ENCODE measurements at places on chromosomes 5 and 9.

DNA sequence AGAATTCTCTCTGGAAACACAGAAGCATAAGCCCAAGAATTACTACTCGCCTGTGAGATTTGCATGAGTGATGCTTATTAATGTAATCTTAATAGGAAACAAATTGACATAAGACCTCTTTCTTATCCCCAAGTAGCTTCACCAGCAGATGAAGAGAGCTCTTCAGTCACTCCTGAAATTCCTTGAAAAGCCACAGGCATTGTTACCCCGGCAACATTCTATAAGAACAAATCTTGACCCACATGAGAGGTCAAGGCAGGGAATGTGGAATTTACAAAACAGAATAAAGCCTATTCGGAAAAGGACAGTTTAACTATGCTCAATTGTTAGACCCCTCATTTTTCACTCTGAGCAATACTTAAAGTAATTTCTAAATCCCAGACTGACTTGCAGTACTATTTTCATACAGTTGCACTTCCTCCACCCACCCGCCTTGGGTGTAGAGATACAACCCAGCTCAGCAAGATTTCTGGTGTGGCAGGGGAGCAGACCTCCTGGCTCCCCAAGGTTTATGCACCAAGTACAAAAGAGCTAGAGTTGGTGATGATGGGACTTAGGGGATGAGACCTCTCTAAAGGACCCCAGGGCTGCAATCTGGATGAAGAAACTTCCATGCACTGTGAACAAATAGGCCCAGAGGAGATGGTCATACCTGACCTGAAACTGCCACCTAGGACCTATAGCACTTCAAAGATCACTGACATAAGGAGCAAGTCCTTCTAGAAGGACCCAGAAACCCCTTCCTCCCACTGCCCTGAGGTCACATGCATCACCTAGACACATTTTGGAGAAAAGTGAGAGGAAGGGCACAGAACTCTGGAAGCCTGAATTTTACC lies 242.1 kb downstream of the ZNF608 start:
- DNase-seq: no peak

- DNase-seq: no peak
Measured at GRCh38 chr9:13915591-13916301, 398.2 kb downstream of the NFIB start.

DNA sequence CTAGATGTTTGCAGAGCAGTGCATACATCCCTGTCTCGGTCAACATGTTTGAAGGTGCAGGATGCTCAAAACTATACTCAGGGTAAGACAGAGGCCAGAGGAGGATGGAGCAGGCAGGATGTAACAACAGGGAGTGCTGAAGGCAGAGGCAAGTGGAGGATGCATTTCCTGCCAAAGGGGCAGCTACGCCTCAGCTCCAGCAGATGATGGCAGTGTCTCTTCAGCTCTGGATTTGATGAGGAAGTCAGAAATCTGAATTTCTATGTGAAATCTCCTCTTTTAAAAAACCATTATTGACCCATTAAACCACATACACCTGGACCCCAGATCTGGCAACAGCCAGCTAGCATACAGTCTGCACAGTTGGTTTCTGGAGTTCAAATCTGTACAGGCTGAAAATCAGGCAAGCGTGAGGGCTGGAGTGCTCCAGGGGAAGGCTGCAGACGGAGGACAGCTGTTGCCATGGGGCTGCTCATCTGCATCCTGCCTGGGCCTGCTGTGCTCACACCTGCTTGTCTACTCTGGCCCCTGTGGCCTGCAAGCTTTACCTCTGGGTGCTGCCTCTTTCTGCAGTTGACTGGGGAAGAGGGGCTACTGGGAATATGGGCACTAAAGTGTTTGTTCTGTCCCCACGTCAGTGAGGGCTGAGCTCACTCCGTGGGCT lies 152.9 kb upstream of the SLC28A3 start:
- DNase-seq: no peak

DNA sequence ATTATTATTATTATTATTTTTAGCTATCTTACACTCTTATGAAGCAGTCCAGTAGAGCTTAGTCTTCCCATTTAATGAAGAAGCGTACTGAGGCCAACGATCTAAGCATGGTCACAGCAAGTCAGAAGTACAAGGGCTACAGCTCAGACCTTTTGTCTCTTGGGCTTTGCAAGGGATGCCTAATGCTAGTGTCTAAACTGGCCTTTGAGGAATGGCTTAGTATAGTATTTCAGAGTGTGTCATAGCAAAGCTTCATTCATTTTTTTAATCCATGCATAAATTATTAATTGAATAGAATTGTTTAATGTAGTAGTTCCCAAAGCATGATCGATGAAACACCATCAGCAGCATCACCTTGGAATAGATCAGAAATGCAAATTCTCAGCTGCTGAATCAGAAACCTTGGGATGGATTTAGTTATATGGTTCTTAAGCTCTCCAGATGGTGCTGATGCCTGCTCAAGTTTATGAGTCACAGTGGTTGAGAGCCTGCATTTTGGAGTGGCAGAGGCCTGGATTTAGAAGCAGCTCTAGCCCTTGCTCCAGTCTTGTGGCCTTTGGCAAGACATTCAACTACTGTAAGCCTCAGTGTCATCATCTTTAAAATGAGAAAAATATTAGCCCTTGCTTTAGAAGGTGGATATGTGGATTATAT lies 6.1 kb downstream of the IL12B start:
- no peak for DNase-seq

GRCh38 chr5:135295852-135296251 lies 103.2 kb downstream of the MACROH2A1 start:
- no peak for DNase-seq

DNA sequence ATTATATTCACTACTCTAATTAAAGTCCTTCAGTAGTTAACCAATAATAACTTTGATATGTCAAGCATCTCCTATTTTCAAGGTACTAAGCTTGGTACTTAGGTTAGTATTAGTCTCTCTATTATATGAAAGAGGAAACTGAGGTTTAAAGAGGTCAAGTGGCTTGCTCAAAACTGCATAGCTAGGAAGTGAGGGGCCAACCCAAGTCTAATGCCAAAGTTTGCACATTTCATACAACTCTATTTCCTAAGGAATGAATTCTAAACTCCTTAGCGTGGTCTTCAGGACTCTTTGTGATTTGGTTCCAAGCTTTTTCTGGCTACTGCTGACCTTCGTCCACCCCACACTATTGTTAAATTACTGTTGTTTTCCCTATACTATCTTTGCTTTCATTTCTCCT lies 9.9 kb upstream of the SHOC1 start:
- no peak for DNase-seq

DNA sequence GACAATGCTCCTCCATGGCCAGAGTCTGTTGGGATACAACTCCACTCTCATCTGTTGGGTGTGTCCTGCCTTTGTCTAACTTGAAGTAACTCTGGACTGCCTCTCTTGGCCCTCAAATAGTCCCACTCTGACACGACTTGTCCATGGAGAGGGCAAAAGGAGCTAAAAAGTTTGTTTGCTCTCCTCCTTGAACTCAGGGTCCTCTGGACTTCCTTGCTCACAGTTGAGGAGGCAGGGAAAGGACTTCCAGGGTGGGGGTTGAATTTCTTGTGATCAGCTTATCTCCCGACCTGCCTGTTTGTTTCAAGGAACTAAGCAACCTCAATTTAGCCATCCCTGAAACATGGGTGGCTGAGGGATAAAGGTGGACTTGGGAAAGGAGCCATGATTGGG lies 11.7 kb downstream of the DNAJB5 start:
- DNase-seq: no peak

DNA sequence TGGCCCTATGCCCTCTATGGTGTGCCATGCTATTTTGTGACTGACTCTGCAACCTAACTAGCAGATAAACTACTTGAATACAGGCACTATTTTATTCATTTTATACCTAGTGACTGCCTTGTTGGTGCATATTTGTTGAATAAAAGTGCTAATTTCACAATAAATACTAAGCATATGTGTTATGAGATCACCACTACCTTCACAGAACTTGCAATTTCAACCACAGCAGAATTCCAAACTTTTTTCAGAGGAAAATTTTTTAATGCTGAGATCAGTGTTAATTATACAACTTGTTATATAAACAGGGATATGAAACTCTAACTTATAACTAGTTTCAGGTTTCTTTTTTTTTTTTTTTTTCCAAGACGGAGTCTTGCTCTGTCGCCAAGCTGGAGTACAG lies 94.8 kb downstream of the NR3C1 start:
- no peak for DNase-seq

GRCh38 chr5:179112469-179113142 lies 52.4 kb downstream of the ZNF354C start:
- DNase-seq: no peak

DNA sequence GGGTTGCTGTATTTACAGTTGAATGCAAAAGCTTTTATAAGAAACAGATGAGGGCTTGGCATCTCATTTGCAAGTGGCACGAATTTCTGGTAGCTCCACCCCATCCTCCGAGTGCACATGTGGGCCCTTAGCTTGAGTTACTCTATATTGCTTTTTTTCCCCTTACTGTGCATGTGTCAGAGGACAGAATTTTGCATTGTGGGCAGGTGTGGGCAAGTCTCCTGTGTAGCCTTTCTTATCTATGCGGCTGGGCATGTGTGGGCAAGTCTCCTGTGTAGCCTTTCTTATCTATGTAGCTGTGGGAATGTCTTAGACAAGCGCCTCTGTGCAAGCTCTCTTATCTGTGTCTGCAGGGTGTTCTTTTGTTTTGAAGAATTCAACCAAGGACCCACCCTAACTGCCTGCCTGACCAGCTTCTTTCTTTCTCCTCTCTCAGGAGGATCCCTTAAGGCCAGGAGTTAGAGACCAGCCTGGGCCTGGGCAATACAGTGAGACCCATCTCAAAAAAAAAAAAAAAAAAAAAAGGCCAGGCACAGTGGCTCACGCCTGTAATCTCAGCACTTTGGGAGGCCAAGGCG lies 34.1 kb upstream of the SIL1 start:
- DNase-seq: no peak

DNA sequence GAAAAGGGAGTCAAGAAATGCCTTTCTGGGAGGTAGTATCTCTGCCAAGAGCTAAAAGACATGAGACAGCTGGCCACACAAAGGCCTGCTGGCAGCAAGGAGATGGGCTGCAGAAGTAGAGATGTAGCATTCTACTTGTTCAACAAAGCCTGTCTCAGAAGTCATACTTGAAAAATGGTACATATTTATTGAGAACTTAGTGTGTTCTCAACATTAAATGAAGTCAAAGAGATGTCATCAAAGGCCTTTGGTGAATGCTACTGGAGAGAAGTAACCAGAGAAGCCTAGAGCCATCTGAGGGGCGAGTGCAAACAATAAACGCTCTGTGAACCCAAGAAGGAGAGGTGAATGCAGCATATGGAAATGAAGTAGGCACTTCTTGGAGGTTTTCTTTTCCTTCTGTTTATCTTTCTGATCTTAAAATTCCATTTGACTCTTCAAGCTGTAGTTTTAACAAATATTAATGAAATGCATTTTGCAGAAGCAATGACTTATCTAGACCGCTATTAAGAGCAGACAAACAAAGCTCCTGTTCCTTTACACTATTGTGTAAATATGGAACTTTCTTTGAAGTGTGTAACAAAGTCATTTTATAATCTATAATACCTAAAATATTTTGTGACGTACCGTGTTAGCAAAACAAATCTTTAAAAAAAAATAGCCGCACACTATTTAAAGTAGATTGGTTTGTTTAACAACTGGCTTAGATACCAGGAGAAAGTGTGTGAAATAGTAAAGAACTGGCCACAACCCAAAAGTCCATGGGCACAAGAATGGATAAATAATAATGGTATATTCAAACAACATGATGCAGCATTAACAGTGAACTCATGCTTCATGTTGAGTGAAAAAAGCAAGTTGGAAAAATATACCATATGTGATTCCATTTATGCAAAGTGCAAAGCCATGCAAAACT lies 70.2 kb downstream of the ZNF608 start:
- no peak for DNase-seq

DNA sequence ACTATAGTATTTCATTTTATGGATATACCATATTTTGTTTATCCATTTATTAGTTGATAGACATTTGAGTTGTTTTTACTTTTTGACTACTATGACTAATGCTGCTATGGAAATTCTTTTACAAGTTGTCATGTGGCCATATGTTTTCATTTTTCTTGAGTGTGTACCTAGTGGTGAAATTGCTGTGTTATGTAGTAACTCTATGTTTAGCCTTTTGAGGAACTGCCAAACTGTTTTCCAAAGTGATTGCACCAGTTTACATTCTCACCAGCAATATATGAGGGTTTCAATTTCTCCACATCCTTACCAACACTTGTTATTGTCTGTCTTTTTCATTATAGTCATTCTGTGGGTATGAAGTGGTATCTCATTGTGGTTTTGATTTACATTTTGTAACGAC lies 75.4 kb downstream of the GRIA1 start:
- no peak for DNase-seq

DNA sequence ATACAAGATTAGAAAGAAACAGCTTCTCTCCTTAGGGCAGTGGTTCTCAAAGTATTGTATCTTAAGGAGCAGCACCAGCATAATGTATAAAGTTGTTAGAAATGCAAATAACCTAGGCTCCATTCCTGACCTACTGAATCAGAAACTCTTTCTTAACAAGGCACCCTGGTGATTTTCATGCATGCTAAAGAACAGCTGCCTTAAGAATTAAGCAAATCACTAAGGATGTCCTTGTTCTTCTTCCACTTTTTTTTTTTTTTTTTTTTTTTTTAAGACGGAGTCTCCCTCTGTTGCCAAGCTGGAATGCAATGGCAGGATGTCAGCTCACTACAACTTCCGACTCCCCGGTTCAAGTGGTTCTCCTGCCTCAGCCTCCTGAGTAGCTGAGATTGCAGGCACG lies 1095.2 kb upstream of the EDIL3 start:
- no peak for DNase-seq

- DNase-seq: no peak
Measured at GRCh38 chr5:150829744-150830143, 16.6 kb upstream of the IRGM start.

DNA sequence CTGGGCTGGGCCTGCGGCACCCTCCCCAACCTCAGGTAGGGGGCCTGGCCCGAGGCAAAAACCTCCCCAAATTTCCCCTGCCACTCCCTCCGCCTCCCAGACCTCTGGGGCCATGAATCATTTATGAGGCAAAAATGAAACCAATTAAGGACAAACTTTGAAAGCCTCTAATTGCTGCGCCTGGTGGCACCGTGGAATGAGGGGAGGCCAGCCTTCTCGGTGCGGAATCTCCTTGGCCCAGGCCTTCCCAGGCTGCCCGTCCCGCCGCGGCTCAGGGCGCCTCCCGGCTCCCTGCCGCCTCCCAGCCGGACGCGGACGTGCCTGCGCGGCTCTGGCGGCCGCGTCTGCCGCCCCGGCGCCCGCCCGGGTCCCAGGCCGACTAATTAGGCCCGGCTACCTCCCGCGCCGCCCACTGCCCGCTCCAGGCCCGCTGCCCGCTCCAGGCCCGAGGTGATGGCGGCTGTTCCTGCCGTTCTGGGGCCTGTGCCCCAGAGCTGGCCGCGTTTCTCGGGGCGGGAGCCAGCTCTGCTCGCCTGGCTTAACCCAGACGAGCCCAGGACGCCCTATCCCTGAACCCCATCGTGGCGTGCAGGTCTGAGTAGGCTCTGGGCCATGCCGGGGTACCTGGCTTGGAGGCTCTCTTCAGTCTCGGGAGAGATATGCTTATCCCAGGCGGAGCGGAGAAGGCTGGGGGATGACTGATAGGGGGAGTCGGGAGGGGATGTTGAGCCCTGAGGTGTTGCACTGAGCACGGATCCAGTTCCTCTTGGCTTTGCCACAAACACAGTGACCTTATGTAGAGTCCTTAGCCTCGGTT lies 20.1 kb downstream of the CXXC5 start:
- peak; percentile 44 for DNase-seq

- DNase-seq: no peak
Measured at GRCh38 chr9:134325096-134325812, 1.0 kb upstream of the RXRA start.

GRCh38 chr5:57441557-57441956 lies 41.1 kb downstream of the ACTBL2 start:
- no peak for DNase-seq

- no peak for DNase-seq
Measured at GRCh38 chr5:37888476-37888875, 48.6 kb upstream of the GDNF start.

- no peak for DNase-seq
Measured at GRCh38 chr5:106833517-106833916, 837.2 kb downstream of the EFNA5 start.

Measured in activated gamma-delta T cell treated with Interleukin-2 at 50 U/mL for 16 hours (primary cell).